ENCODE measurements at places on chromosomes 2 and 18. TPM values are rescaled to one million over a fixed set of nuclear protein-coding genes. Genes with fewer than 3 reads are reported as not detected.

- no peak overlapping the region for H3K27ac ChIP-seq
- H3K36me3 ChIP-seq, result no peaks in the 10 kb centered on the region
- H3K4me3 ChIP-seq, result no peak overlapping the region
- H3K27me3 ChIP-seq, result no peaks in the 10 kb centered on the region
- H3K4me1 ChIP-seq, result peaks cover 6% of the 10 kb centered on the region
- no peak for DNase-seq
Measured at GRCh38 chr2:152247337-152247695, 71.8 kb upstream of the STAM2 start.

DNA sequence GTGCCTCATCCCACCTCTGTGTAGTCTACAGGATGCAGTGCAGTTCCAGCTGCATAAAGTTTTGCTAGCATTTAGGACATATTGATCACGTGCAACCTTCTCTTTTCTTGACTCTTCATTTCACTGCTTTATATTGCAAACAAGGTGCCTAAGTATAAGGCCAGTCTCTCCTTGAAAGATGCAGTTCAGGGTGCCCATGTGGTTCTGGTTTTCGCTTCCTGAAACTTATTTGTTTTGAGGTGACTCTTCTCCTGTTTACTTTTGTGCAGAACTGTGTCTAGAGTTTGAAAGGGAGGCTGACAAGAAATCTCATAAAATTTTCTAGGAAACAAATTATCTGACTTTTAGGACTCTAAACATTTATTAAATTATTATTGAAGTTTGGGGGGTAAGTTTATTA lies 189.9 kb downstream of the UBE2E3 start:
- peaks cover 11% of the 10 kb centered on the region for H3K4me1 ChIP-seq
- no peaks in the 10 kb centered on the region for H3K36me3 ChIP-seq
- no peak overlapping the region for H3K27ac ChIP-seq
- no peak for DNase-seq

GRCh38 chr2:102142829-102143449 lies 393 bp downstream of the IL1R1 start:
- H3K4me1 ChIP-seq, result peaks cover 30% of the 10 kb centered on the region
- DNase-seq, result peak; percentile 48
- H3K36me3 ChIP-seq, result no peaks in the 10 kb centered on the region
- peak overlapping the region; percentile 82 for H3K27ac ChIP-seq
- peak overlapping the region; percentile 67 for H3K4me3 ChIP-seq

CPO gene
- 0.13 TPM for total RNA-seq

COL3A1 gene
- total RNA-seq, result 7,706 TPM

DNA sequence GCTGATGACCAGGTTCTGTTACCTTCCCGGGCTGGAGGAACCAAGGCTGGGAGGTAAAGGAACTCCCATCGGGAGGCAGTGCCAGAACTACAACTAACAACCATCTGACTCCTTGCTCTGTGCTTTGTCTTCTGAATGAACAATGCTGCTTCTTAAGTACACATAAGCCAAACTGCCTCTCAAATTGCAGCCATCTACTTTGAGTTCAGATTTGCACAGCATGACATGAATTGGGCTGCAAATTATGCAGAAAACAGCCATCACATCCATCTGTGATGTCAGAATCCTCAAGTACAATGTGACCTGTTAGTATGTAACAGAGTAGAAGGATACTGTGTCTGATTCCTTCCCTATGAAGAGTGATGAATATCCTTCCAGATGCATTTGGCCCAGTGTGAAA lies 290.6 kb downstream of the ZNF521 start:
- DNase-seq, result no peak
- no peak overlapping the region for H3K27ac ChIP-seq
- H3K4me3 ChIP-seq, result no peak overlapping the region
- peaks cover 7% of the 10 kb centered on the region for H3K4me1 ChIP-seq

DNA sequence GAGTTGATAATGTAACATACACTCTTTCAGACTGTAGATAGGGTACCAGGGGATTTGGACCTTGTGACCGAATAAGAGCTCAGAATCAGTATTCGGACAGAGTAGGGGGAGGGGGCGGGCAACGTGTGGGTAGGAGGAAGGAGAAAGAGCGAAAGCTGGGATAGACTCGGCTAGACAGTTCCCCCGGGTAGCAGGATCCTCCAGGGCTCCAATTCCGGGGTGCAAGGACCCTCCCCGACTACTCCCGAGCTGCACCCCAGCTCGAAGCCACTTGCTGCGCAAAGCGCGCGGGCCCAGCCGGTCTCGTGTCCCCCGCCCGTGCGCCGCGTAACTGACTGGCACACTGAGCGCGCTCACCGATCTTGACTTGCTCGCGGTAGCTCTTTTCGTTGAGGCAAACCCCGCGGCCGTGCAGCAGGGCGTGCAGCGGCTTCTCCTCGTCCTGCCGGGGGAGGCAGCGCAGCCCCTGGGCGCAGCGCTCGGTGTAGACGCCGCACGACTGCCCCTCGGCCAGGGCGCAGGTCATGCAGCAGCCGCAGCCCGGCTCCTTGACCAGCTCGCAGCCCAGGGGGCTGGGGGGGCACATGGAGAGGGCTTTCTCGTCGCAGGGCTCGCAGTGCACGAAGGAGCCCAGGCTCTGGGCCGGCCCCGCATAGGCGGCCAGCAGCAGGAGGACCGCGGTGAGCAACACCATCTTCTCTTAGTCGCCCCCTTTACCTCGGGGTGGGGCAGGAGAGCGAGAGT lies 1.1 kb downstream of the IGFBP5 start:
- H3K4me3 ChIP-seq, result peak overlapping the region; percentile 87
- H3K27ac ChIP-seq, result peak overlapping the region; percentile 96
- peak; percentile 80 for DNase-seq

All from muscle of leg (tissue), 16 donors.